ENCODE measurements at places on chromosomes 4 and X.

DNA sequence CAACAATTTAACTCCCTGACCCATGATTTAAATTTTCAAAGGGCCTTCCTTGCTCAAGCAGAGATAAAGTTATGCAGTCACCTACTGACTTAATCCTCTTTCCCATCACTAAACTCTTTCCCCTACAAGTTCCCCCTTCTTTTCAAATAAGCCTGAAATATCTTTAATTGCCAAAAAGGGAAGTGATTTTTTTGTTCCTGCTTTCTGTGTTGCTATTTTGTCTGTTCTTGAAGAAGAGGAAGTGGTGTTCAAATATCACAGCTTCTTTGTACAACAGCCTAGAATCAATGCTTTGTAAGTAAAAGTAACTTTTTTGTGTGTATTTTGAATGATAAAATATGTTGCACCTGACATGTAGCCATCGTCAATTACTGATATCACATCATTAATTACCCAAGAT lies 595.9 kb downstream of the CENPC start:
- no peak for DNase-seq

DNA sequence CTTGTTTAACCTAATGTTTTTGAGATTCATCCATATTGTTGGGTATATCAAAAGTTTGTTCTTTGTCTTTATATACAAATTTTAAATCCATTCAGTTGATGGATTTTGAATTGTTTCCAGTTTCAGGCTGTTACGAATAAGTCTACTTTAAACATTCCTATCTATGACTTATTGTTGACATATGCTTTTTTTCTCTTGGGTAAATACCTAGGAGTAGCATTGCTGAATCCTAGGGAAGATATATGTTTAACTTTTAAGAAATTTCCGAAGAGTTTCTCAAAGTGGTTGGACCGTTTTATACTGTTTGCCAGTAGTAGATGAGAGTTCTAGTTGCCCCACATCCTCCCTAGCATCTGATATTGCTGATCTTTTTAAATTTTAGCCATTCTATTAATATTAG lies 60.9 kb upstream of the IL13RA1 start:
- no peak for DNase-seq

DNA sequence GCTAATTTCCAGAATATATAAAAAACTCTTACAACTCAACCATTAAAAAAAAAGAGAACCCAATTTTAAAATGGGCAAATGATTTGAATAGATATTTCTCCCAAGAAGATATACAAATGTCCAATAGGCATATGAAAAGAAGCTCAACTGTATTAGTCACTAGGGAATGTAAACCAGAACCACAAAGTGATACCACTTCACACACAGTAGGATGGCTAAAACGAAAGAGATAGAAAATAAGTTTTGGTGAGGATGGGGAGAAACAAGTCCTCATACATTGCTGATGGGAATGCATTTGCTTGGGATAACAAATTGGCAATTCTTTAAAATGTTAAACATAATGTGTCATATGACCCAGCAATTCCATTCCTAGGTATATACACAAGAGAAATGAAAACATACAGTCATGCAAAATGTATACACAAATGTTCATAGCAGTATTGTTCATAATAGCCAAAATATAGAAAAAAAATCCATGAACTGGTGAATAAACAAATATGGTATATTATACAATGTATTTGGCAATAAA lies 5.7 kb downstream of the TCEAL3 start:
- DNase-seq, result no peak

DNA sequence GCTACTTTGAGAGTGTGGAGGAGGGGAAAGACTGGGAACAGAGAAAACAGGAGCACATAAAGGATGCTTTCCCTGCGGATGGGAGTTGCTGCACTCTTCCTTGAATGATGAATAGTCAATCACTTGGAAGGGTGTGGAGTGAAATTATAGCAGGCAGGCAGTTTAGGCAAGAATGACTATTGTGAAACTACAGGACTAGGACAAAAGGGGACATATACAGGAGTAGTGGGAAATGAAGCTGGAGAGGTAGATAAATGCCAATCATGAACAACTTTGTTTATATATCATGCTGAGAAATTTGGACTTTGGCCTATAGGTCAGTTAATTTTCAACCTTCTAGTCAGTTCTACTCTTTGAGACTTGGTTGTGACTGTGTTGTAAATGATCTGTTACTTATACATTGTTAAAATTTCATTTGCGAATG lies 76.9 kb downstream of the PAQR3 start:
- DNase-seq, result no peak

DNA sequence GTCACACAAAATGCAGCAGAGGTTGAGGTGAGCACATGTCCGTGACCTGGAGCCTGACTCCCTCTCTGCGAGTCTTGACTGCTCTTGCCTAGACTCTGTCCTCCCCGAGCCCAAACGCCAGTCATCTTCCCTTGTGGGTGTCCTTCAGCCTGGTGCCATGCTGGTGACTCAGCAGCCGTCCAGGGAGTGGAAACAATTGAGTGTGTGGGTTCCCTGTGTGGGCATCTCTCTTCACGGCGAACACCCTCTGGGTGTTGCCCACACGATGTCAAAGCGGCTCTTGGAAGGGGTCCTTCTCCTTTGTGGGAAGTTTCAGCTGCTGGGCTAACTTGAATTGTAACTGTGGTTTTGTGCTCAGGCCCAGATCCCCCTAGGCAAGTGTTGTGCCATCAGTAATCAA lies 17.5 kb upstream of the MSANTD1 start:
- DNase-seq, result no peak
